ENCODE measurements at places on chromosomes 5 and 9. TPM values are rescaled to one million over a fixed set of nuclear protein-coding genes. Genes with fewer than 3 reads are reported as not detected.

The MLANA gene
- total RNA-seq = not detected

The RPL12 gene
- total RNA-seq = 1,018 TPM

DNA sequence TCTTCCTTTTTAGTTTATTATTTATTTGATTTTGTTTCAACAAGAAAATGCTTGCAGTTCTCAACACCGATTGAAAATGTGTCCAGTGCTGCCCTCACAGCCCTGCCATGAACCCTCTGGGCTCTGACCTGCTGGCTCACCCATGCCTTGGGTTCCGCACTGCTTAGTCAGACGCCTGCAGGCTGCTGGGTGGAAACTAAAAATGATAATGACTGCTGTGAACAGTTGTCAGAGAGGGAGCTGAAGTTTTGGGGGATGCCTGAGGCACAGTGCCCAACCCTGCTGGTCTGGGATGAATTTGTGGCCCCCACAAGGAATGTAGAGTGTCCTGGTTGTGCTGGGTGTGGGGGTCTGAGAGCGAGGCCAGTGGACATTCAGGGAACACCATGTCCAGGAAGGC lies 22.2 kb upstream of the CFAP157 start:
- no peak for DNase-seq

The ROR2 gene
- 3.8 TPM for total RNA-seq

DNA sequence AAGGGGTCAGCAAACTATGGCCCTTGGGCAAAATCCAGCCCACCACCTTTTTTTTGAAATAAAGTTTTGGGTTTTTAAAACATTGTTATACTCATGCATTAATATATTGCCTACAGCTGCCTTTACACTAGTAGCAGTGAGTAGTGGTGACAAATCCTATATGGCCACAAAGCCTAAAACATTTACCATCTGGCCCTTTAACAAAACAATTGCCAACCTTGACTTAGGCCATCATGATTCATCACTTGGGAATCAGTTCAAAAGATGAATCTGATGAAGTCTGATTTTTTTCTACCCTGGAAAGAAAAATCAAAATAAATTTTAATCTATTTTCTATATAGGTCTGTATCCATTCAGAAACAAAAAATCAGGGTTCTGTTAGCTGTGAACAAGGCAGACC lies 484.9 kb downstream of the BNC2 start:
- DNase-seq = no peak

The PAIP1 gene
- 71.9 TPM for total RNA-seq

The SLC2A8 gene
- total RNA-seq = 18.5 TPM

DNA sequence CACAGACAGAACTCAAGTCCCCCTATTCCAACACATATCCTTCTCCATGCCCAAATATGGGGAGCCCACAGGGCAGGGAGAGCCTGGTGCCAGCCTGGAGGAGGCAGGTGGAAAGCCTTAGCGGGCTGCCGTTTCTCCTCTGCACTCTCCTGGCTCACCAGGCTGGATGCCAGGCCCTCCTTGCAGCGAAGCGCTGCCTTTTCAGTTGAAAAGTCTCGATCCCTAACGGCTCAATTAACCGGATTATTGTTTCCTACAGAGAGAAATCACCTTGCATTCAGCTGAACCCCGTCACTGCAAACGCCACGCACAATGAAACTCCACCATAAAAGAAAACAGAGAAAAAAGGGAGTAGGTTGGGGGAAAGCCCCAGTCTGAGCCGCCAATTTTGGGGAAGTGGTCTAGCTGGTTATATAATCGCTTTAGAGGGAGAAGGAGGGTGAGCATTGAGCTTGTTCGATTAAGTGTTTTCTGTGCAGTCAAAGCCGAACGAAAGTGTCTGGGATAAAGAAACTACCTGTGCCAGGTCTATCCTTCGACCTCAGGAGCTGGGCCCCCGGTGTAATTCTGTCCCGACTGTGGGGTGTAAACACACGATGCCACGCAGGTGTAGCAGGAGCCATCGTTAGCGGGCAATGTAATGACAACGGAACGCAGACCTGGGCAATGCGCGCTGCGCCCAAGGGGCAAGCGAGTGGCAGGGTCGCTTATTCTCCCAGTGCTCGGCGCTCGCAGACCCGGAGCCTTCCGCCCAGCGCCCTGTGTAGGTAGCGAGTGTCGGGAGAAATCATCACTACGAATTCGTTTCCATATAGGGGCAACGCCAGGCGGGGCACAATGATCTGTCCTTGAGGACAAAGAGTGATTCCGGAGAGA lies 3.8 kb downstream of the BARHL1 start:
- DNase-seq = no peak

The ZNF454 gene
- 2.6 TPM for total RNA-seq

GRCh38 chr9:96161819-96162218 lies 140.2 kb downstream of the HSD17B3 start:
- no peak for DNase-seq

- no peak for DNase-seq
Observed at GRCh38 chr9:130157079-130157478, 15.1 kb upstream of the NCS1 start.

DNA sequence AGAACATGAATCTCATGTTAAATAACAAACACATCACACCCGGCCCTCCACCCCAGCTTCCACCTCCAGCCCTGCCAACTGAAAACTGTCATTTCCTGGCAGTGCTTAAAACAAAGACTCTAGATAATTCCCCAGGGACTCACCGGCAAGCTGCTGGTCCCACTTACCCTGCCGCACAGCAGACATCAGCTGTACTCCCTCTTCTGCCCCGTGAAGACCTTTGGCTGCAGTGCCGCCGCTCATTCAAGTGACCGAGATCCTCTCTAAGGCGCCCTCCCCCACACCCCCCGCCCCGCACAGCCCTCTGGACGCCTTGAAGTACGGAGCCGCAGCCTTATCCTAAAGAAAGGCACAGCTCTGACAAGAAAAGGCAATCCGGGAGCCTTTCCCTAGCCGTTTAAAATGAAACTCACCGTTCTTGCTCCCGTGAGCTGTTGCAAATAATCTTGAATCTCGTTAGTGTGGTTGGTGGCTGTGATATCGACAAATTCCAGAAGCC lies 434 bp downstream of the GLRX start:
- DNase-seq = peak; percentile 78

The GPR150 gene
- 0.18 TPM for total RNA-seq

DNA sequence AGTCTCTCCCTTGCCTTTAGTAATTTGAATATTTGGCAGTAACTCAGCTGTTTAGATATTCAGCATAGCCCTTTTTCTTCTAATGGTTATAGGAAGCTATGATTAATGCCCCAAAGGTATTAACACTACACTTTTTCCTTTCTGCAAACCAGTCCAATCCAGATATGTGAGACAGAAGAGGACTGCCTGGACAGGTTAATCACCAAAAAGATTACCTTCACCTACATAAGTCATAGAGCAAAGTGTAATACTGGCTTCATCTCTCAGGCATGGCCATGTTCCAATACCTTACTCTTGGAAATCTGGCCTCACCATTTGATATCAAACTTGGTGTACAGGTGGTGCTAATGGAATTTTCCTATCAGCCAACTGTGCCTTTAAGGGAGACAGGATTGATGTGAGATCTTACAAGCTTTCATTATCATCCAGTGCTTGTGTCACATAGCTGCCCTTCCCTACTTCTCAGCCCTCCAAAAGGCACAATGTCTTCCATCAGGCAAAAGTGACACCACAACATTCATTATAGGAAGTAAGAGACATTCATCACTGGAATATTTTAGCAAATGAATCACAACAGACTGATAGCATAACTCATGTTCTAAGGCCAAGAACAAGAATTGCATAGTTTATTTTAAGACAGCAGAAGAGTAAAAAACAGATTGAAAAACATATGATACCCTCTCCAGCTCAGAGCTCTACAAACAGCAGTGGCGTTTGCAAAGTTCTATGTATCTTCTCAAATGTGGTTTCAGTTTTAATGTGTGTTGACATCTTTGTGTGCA lies 91.2 kb upstream of the PAM start:
- DNase-seq = no peak

DNA sequence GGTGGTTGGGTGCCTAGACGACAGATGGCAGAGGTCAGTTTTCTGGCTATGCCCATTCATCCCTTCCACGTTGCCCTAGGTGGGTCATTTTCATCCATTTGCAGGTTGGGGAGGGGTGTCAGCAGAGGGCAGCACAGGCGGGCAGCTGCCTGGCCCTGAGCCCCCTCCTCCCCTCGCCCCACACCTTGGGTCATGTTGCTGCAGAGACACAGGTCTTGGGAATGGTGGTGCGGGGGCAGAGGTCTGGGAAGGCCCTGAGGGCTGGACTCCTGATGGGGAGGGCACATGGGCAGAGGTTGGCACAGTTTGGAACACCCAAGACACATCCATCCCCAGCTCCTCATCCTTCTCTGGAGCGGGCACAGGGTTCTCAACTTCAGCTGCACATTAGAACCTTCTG lies 103.2 kb upstream of the LMX1B start:
- DNase-seq = no peak

GRCh38 chr5:77546-77945 lies 14.4 kb upstream of the PLEKHG4B start:
- no peak for DNase-seq

- no peak for DNase-seq
Observed at GRCh38 chr5:96835791-96836191, 28.0 kb upstream of the ERAP1 start.

The NSMF gene
- total RNA-seq = 20.7 TPM

The FRMD3 gene
- 9.7 TPM for total RNA-seq

- DNase-seq = no peak
Observed at GRCh38 chr5:78699552-78700153, 51.1 kb upstream of the LHFPL2 start.

- no peak for DNase-seq
Observed at GRCh38 chr9:87796196-87796595, 70.3 kb downstream of the CTSL start.

DNA sequence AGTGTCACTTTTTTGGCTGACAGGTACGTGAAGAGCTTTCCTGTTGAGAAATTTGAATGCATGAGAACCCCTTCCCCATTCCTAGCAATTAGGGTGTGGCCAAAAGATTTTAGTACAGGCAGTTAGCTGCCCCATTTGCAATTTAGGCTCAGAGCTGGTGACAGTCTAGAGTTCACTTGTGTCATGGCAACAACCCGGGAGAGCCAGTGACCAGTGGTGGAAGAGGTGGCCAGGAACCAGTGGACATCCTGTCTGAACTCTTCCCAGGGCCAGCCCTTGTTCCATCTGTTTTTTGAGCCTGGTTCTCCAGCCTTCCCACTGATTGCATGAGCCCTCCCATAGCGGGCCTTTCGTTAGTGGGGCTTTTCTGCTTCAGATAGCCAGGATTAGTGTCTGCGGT lies 2.5 kb upstream of the NEUROG1 start:
- no peak for DNase-seq

The SLC34A1 gene
- total RNA-seq = not detected

The PRRX2 gene
- total RNA-seq = 2.5 TPM
